ENCODE measurements at places on chromosomes 1 and 21. TPM values are rescaled to one million over a fixed set of nuclear protein-coding genes. Genes with fewer than 3 reads are reported as not detected.

Gene FCRL5
- total RNA-seq, result not detected

Gene TTC34
- under 0.01 TPM for total RNA-seq

Gene EXO1
- total RNA-seq, result 22.3 TPM

Gene PEAR1
- 8.1 TPM for total RNA-seq
